ENCODE measurements at places on chromosomes 7 and 10.

DNA sequence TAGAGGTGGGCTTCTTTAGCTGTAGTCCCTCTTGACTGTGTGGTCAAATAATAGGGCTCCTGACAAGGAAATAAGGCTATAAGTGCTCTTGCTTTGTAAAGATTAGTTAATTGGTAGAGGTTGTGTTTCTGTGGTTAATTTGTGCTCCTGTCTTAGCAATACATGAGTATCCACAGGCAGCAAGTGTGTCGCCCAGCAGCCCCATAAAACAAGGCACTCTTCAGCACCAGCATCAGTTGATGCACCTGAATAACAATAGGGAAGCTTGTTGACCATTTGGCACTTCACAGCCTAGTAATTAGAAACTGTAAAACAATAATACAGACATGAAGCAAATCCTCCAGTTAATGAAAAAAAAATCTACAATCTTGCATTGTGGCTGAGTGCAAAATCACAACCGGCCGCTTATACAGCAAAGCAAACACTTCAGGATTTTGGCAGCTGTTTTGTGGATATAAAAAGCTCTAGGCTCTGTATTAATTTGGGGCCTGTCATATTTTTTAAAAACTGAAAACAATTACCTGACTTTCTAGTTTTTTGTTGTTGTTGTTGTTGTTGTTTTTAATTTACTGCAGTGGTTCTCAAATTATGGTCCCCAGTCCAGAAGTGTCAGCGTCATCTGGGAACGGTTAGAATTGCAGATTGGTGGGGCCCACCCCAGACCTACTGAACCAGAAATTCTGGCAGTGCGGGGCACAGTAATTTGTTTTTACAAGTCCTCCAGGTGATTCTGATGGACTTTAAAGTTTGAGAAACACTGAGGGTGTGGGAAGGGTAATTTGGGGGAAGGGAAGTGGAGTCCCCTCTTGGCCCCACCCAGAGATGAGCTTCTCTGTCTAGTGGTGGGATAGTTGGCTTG is 56.8 kb downstream of the AUTS2 start:
- DNase-seq: no peak

DNA sequence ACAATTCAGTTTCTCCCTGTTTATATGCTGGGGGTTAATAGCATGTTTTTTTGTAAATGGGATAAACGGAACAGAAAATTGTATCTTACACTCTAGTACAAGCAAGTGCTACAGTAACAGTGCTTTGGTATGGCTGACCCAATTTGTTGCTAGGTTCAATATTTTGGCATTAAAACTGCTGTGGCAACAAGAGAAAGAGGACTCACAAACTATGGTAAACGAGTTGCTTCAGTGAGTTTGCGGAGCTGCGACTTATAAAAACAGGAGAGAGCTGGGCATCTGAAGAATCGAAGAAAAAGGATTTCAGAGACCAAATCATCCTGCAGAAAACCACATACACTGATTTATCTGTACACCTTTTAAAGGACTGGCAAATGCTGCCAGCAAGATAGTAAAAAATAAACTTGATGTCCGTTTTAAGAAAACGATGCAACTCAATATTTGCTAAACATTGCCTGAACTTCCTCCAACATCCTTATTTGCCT is 2.2 kb downstream of the GLUD1 start:
- DNase-seq: no peak

DNA sequence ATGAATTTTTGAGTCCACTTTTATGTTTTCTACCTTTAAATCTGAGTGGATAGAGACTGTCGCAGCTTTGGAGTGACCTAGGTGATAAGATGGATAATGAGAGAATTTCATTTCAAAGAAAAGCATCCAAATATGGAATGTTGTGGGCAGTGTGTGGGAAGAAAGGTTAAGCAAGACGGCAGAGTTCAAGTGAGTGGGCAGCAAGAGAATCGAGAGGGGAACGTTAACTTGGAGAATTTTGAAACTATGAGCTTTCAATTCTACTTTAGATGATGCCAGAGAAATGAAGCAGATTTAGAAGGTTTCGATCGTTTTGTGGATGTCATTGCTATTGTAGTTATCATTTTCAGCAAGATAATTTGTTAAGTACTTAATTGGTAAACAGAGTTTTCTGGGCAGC is 73.0 kb downstream of the XRCC2 start:
- DNase-seq: peak; percentile 67

- DNase-seq: no peak
Measured at GRCh38 chr7:85757348-85757747, 570.5 kb upstream of the SEMA3D start.

- DNase-seq: peak; percentile 42
Measured at GRCh38 chr10:75861582-75861981, 430.2 kb downstream of the LRMDA start.

- no peak for DNase-seq
Measured at GRCh38 chr7:100443096-100443840, 7.0 kb upstream of the PPP1R35 start.

- DNase-seq: no peak
Measured at GRCh38 chr7:151206914-151207313, 3.4 kb downstream of the H2BK1 start.

GRCh38 chr7:139370943-139371313 is 11.2 kb downstream of the LUC7L2 start:
- DNase-seq: no peak

- no peak for DNase-seq
Measured at GRCh38 chr10:89814278-89814677, 112.9 kb downstream of the KIF20B start.

DNA sequence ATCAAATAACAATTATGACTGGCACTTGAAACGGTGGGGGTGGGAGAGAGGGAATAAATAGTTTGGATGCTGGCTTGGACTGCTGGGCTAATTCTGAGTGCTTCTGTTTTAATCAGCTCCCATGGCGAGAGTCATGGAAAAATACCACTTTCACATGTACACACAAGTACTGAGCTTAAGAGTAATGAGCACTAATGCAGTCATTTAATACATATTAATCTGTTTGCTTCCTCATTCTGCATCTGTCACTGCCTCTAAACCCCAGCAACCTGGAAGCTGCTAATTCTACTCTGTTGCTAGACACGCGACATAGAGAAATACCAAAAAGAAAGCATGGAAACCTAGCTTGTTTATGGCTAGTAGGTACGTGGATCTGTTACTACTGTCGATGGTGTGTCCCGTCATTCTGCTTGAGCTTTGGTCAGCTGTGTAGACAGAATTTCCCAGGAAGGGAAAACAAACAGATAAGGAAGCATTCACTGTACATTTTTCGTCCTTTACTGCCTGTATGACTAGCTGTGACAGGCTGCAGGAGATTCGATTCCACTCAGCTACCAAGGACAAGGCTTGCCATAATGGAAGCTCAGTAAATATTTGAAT is 238.8 kb downstream of the BAMBI start:
- no peak for DNase-seq

DNA sequence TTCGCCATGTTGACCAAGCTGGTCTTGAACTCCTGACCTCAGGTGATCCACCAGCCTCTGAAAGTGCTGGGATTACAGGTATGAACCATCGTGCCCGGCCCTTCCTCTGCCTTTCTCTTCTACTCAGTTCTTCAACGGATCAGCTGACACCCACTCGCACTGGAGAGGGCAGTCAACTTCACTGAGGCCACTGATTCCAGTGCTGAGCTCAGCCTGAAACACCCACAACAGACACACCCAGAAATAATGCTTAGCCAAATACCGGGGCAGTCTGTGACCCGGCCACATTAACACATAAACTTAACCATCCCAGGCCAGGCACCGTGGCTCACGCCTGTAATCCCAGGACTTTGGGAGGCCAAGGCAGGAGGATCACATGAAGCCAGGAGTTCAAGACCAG is 119.3 kb upstream of the CHST15 start:
- no peak for DNase-seq

GRCh38 chr10:72952642-72953158 is 1.9 kb downstream of the PLA2G12B start:
- no peak for DNase-seq

- no peak for DNase-seq
Measured at GRCh38 chr10:69641261-69641980, 11.4 kb downstream of the FAM241B start.

- no peak for DNase-seq
Measured at GRCh38 chr10:58433066-58433465, 47.9 kb downstream of the TFAM start.

GRCh38 chr7:2880874-2881533 is 36.9 kb upstream of the GNA12 start:
- no peak for DNase-seq

- no peak for DNase-seq
Measured at GRCh38 chr7:44132039-44132438, 8.7 kb upstream of the POLD2 start.

- DNase-seq: peak; percentile 34
Measured at GRCh38 chr10:6875269-6875865, 295.3 kb upstream of the PRKCQ start.

DNA sequence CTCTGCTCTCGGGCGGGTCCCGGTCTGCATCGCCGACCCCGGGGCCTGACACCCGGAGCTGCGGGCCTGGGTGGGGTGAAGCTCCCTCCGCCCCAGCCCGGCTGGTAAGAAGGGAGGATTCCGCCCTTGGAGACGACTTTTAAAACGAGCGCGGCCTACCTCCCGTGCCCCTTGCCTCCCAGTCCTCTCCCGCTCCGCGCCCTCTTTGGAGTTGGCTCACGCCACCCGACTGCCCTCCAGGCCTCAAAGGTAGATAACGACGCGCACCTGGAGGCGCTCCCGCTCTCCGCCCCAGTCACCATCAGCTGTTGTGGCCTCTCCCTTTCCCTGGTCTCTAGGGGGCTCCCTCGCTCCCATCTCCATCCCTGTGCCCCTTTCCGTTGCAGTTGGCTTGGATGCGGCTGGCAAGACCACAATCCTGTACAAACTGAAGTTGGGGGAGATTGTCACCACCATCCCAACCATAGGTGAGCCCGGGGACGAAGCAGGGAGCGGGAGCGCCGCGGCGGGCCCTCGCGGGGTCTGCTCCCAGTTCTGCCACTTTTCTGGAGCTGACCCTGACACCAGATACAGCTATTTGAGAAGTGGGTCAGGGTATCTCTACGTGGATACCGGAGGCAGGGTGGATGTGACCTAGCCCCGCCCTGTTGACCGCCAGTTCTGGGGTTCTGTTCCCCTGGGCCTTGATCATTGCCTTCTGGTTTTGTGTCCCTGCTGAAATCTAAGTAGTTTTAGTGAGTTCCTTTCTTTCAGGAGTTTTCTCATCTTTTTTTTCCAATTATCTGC is 679 bp downstream of the ARF5 start:
- no peak for DNase-seq

DNA sequence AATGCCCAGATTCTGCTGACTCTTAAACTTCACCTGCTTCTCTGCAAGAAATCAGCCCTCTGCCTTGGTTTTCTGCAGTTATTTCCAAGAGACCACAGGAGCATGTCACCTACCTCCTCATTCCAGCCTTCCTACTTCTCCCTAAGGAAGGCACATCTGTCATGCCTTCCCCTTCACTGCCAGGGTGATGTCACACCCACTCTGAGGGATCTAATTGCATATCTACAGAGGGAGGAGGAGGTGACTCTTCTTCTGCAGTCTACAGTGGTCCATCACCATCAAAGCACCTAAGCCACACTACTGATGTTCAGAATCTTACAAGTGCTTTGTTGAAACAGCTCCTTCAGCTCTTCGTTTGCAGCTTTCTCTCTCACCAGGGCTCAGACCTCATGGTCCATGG is 275.5 kb downstream of the FGFR2 start:
- no peak for DNase-seq

DNA sequence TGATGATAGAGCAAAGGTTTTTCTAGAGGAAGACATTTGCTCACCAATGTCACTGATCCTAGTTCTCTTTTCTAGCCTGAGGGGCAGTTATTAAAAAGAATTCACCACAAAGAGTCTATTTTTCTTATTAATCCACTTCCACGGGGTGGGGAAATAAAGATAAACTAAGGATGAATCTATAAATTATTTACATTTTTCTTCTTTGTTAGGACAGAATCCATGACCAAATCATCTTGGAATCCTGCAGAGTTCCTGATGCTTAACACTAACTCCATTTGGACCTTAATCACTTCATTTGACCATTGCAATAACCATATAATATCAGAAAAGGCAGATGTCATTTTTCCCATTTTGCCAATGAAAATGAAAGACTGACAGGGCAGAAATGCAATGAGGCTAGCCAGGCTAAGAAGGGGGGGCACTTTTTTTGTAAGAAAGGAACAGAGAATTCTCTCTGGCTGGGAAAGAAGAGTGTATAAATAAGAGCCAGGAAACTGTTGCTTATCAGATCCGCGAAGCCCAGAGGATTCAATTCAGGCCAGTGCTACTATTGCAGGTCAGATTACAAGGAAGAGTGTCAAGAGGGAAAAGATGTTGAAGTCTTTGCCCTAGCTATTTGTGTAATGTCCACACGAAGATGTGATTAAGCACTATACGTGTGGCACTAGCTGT is 433.2 kb downstream of the TNS3 start:
- no peak for DNase-seq

- DNase-seq: no peak
Measured at GRCh38 chr10:74824184-74824899, 2.1 kb upstream of the KAT6B start.

- DNase-seq: no peak
Measured at GRCh38 chr10:78476156-78476555, 442.5 kb downstream of the RPS24 start.

- DNase-seq: no peak
Measured at GRCh38 chr7:140683657-140684056, 10.9 kb downstream of the ADCK2 start.

DNA sequence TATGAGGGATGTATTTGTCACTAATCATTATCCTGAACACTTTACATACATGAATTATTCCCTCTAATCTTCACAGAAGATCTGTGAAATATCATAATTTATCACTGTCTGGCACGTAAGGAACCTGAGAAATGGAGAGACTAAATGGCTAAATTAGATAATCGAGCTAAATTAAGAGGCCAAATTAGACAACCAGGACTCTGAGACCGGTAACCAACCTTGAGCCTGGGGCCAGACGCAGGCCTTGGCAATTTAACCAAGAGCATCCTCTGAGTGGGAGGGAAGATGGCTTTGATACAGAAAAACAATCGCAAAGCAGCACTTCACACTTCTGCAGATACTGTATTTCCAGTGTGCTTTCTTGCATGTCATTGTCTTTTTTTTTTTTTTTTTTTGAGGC is 21.4 kb downstream of the SVOPL start:
- DNase-seq: no peak

DNA sequence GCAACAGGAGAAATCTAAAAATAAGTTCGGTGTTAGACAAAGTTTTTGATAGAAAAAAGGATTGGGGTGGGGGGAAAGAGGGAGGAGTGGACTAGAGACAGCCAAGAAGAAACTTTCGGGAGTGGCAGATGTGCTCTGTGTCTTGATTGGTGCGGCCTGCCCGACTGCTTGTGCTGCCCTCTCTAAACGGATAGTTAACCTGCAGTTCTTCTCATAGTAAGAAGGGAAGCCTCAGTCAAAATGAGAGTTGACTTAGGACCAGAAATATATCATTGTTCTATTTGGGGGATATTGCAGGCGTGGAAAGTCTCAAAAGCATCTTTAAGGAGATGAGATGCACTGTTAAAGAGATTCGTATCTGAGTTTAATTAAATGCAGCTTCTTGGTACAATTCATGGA is 39.3 kb downstream of the UBE3C start:
- DNase-seq: no peak

DNA sequence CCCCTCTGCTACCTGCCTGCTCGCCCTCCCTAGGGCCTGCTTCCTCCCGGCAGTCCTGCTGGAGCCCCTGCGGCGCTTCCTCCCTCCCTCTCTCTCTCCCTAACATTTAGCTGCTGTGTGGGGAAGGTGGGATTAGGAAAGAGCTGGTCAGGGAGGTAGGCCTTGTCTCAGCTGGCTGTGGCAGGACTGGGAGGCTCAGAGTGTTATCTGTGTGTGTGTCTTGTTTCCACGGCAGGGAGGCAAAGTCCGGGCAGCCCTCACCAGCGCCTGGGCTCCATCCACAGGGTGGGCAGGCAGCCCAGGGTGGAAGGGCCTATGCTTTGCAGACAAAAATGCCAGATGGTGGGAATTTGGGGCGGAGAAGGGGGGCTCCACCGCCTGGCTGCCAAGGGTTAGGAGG is 105.7 kb downstream of the RPS24 start:
- no peak for DNase-seq

Measured in inflammatory macrophage (primary cell).